ENCODE measurements at places on chromosomes 11 and 22.

DNA sequence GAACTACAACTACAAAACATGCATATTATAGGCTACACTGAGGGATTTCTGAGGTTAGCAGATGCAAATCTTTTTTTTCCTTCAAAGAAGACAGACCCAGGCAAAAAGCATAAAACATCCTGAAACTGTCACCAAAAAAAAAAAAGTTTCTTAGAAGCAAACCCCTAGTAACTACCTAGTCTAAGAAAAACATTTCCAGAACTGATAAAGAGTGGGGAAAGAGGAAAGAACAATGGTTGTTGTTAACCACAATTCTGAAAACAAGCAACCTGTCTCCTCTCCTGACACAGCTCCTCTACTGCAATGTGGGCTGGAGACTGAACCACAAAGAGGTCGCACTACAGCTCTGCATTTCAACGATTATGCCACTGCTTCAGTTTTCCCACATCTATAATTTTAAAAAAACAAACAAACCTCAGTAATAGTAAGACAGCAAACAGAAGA lies 15.0 kb downstream of the DENND5A start:
- DNase-seq: no peak

DNA sequence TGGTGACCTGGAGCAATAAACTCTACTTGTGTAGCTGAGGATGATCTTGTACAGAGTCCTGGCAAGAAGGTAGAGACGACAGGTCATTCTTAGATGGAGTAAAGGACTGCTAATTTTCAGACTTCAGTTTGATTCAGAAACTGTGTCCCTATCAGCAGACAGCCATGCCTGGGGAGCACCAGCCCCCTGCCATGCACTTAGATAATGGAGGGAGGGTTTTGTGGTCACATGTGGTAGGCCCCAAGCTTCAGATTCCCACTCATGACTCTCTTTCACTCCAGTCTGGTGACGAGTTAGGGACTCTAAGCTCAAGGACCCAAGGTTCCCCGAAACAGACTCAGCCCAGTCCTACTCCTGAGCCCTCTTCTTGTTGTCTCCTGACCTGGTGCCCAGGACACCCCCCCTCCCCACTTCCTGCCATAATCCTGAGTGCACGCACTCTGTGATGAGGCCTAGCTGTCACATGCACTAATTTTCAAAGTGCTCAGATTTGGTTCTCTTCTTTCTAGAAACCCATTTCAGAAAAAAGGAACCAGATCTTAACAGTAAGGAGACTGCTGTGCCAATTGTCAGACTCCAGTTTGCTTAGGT lies 10.2 kb upstream of the AMPD3 start:
- no peak for DNase-seq

DNA sequence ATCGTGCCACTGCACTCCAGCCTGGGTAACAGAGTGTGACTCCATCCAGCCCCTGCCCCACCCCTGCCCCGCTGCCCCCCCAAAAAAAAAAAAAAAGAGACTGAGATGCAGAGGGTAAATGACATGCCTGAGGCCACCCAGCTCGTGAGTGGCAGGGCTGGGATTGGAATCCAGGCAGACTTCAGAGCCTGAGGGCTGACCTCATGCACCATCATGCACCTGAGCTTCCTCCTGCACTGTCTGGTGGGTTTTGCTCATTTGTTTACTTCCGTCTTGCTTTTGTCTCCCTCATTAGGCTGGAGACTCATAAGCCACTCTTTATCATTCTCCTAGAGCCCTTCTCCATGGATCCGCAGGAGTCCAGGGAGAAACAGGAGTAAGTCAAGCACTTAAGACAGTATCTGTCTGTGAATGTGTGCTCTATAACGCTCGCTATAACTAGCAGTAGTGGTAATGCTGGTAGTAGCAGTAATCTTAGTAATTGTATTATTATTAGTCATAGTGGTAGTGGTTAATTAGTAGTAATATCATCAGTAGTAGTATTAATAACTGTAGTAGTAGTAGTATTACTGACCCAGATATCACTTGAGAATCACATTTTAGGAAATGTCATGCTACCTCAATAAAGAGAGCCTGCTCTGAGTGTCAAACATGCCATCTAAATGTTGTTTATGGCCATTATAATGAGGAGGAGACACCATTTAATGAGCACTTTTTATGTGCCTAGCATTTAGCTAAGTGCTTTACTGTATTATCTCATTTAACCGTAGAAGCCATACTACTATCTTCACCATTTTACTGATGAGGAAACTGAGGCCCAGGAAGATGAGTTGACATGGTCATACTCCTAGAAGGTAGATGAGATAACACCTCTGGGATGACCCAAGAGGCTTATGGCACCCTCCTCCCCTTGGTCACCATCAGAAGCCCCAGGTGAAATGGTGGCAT lies 85.0 kb downstream of the NAT10 start:
- no peak for DNase-seq

DNA sequence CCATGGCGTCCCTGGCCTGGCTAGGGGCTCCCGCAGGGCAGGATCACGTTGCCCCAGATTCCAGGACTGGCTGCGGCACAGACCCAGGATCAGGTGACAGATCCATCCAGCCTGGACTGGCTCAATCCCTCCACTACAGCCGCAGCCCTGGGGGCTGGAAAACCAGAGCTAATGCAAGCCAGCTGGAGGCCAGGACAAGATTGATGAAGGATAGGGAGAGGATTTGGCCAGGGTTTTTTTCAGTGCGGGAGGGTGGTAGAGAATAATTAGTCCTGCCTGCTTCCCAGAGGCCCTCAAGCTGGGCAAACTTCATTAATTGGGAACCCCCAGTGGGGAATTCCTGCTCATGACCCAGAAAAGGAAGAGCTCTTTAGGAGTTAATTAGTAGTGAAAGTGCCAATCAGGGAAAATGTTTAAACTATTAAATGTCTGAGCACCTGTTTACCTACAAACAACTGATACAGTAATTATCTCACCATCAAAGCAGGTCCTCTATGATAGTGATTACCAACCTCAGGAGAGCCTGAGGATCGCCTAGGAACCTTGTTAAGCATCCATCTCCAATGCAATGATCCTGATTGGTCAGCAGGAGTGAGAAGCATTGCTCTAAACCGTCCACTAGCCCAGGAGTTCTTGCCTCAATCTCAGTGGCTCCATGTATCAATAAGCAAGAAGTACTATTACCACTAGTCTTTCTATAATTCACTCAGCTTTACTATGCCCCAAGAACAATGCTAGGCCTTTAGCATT lies 33.0 kb upstream of the MYOD1 start:
- peak; percentile 17 for DNase-seq

DNA sequence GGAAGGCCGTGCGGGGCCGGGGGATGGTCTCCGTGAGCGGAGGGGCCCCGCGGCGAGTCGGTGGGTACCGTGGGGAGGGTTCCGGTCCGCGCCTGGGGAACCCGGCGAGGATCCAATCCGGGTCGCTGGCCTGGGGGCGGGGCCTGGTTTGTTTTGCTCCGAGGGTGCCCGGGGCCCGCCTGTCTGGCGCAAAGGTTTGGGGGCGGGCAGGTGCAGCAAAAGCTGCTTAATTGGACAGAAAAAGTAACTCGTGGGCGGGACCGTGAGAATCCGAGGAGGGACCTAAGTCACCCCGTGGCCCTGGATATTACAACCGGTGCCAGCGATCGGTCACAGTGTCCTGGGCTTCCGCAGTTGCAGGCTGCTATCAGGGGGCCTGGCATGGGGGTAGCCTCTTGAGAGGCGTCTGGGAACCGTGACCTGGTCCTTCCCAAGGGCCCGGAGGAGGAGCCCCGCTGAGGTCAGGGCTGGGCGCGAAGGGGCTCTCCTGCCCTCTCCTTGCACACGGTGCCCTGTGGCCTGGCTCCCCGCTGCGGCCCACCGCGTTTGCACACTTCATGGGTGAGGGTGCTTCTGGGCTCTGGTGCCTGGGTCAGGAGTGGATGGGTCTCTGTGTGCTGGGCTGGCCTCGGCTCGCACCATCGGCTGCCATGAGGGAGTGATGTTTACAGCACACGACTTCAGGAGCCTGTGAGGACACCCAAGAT lies 1.4 kb downstream of the PNPLA2 start:
- DNase-seq: no peak

- no peak for DNase-seq
Measured at GRCh38 chr11:131653260-131653659, 282.8 kb downstream of the NTM start.

DNA sequence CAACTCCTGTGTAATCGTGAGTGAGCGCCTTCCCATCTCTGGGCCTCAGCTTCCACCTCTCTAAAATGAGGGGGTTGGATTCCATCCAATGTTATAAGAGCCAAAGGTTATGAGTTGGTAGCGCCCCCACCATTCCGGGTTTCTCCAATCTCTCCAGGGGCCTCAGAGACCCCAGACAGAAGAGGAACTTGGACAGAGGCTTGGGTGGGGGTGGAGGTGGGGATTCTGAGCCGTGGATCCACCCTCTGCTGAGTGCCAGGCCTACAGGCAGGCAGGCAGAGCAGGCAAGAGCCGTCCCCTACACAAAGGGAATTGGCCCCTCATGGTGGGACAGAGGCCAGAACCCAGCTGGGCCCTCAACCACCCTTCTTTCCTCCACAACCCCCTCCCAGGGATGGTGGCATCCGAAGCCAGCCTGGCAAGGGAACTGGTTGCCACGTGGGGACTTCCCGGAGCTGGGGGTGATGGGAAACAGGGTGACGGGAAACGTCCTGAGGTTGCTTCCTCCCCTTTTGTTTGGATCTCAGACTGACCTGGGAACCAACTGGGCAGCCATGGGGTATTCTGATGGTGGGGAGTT lies 31.8 kb downstream of the TXN2 start:
- DNase-seq: no peak

- no peak for DNase-seq
Measured at GRCh38 chr22:41117127-41117965, 25.0 kb downstream of the EP300 start.

GRCh38 chr11:62974848-62975522 lies 9.8 kb downstream of the SLC22A6 start:
- DNase-seq: no peak

- DNase-seq: no peak
Measured at GRCh38 chr11:106231591-106231990, 154.1 kb downstream of the AASDHPPT start.

GRCh38 chr11:131065435-131066413 lies 149.4 kb upstream of the SNX19 start:
- DNase-seq: peak; percentile 1

GRCh38 chr11:64230985-64231365 lies 627 bp downstream of the DNAJC4 start:
- no peak for DNase-seq

GRCh38 chr11:62295504-62295903 lies 3.4 kb downstream of the SCGB1D4 start:
- no peak for DNase-seq

- DNase-seq: no peak
Measured at GRCh38 chr22:29481265-29482000, 1.4 kb downstream of the NEFH start.

DNA sequence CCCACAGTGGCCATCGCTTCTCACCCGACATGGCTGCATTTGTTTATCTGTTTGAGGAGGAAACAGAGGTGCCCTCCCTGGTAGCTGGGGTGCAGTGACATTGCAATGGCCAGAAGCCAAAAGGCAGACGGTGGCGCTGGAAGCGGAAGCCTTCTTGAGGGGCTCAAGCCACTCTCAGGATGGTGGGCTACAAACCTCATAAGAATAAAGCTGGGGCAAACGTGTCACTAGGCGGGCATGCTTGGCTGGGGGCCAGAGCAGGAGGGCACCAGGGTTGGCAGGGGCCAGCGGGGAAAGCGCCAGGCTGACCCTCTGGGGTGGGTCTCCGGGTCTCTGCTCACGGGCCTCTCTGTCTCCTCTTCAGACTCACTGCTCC lies 12.6 kb downstream of the TNNT3 start:
- DNase-seq: no peak

DNA sequence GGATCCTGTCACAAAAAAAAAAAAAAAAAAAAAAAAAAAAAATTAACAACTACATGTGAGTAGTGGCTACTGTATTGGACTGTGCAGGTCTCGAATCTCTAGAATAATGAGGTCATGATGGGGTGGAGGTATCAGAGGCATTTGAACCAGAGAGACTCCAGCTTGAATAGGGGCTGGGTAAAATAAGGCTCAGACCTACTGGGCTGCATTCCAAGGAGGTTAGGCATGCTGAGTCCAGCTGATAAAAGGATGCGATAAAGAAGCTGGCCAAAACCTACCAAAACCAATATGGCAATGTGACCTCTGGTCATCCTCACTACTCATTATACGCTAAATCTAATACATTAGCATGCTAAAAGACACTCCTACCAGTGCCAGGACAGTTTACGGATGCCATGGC lies 5.9 kb upstream of the PACSIN3 start:
- no peak for DNase-seq

GRCh38 chr22:21665047-21665851 lies 563 bp upstream of the PPIL2 start:
- no peak for DNase-seq

DNA sequence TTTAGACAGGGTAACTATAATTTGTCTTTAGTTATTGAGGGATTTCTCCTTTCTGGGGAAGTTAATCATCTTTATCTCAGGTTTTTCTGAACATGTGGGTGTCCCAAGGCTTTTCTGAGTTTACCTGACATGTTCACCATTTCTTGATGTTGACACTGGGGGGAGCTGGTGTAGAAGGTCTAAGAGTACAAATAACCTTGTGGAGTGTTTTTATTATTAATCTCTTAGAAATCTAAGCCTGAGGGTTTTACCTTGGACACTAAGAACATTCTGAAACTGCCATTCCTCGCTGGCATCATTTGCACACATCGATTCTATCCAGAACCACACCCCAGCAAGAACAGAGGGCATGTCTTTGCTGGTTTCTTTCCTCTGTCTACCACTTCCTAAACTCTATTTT lies 15.6 kb upstream of the C11orf91 start:
- no peak for DNase-seq

DNA sequence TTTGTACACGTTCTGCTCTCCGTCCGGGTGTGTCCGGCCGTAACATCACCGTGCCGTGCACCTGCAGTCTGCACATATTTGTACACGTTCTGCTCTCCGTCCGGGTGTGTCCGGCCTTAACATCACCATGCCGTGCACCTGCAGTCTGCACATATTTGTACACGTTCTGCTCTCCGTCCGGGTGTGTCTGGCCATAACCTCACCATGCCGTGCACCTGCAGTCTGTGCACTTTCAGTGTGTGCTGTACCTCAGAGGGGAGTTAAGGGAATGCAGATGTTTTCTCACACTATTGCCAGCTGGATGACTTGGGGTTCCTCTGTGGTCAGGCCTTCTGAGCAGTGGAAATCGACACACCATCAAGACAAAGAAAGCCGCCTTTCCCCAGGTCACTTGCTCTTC lies 4.2 kb downstream of the TTLL8 start:
- DNase-seq: no peak

GRCh38 chr11:76625472-76626186 lies 44.9 kb downstream of the LRRC32 start:
- DNase-seq: no peak

- no peak for DNase-seq
Measured at GRCh38 chr11:92306966-92307510, 82.4 kb downstream of the FAT3 start.

DNA sequence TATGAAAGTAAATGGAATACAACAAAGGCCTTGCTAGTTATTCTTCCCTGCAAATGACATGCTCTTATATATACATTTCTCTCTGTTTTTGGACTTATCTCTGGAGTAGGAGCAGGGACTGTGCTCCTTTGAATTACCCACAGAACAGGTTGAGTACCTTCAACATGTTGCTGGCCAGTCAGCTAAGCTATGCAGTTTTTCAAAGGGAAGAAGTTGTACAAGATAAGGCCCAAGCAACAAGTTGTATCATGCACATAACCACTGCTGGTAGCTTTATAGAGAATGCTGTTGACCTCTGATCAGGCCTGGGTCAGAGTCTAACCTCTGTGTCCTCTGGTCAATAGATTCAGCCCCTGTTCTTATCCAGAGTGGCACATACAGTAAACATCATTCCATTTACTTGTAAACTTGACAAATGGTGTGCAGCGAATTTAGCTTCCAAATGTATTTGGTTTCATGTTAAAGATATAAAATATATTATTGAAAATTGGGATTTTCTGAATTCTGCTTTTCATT lies 99.6 kb downstream of the C11orf87 start:
- no peak for DNase-seq

Data from NCI-H1417 treated with DMSO at 0.1 percent for 48 hours (cell line).